Activated naive CD8-positive, alpha-beta T cell treated with anti-CD3 and anti-CD28 coated beads, Interleukin-2, amount 50 U/mL, for 16 hours (primary cell): ENCODE measurements at places on chromosomes 6 and 20.

GRCh38 chr6:159985296-159985945 lies 16.5 kb downstream of the IGF2R start:
- no peak for DNase-seq

GRCh38 chr20:44768256-44768655 lies 22.6 kb downstream of the KCNK15 start:
- no peak for DNase-seq

- DNase-seq, result no peak
These were observed 198.2 kb upstream of the SSTR4 start for GRCh38 chr20:22836877-22837276.

- DNase-seq, result no peak
These were observed 124.0 kb upstream of the SLC2A12 start for GRCh38 chr6:134176264-134176975.

DNA sequence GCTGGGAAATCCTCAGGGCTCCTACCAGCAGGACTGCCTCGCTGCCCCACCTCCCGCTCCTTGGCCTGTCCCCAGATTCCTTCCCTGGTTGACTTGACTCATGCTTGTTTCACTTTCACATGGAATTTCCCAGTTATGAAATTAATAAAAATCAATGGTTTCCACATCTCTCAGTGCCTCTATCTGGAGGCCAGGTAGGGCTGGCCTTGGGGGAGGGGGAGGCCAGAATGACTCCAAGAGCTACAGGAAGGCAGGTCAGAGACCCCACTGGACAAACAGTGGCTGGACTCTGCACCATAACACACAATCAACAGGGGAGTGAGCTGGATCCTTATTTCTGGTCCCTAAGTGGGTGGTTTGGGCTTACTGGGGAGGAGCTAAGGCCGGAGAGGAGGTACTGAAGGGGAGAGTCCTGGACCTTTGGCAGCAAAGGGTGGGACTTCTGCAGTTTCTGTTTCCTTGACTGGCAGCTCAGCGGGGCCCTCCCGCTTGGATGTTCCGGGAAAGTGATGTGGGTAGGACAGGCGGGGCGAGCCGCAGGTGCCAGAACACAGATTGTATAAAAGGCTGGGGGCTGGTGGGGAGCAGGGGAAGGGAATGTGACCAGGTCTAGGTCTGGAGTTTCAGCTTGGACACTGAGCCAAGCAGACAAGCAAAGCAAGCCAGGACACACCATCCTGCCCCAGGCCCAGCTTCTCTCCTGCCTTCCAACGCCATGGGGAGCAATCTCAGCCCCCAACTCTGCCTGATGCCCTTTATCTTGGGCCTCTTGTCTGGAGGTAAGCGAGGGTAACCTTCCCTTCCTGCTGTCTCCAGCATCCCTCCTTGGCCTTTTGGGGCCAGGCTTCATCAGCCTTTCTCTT lies at the start of gene CFB:
Gene CFB (plus strand): TSS at position 589 of the 863 bp plus-strand sequence. CDS start 127 bp downstream, at position 716.
- DNase-seq, result no peak

DNA sequence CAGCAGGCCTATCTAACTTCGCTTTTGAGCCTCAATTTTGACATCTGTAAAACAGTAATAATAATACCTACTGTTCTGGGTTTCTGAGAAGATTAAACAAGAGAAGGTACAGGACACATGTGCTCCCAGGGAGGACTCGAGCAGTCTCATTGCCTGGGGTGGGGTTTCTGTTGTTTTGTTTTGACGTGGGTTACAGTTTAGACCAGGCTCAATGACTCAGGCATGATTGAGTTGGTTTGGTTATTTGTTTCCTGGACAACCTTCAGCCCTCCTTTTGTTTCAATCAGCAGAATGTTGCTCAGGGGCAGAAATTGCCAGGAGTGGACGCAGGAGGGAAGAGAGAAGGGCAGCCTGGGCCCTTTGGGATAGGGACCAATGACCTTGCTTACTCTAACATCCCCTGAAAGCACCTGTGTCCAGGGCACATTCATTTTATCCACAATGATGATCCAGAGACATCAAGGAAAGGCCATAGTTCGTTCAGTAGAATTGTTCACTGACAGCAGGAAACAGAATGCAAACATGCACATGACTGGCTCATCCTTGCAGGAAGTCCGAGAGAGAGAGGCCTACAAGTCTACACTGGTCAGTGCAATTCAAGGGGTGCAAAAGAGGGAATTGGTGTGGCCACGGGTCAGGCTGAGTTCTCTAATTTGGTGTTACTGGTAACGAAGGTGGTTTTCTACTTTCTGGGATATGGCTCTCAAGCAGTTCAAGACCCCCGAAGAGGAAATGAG lies 74.5 kb upstream of the MRPS10 start:
- no peak for DNase-seq

- DNase-seq, result no peak
These were observed 121.7 kb upstream of the NXT1 start for GRCh38 chr20:23228912-23229311.

- no peak for DNase-seq
These were observed 164.0 kb downstream of the TBC1D7 start for GRCh38 chr6:13164291-13164690.

DNA sequence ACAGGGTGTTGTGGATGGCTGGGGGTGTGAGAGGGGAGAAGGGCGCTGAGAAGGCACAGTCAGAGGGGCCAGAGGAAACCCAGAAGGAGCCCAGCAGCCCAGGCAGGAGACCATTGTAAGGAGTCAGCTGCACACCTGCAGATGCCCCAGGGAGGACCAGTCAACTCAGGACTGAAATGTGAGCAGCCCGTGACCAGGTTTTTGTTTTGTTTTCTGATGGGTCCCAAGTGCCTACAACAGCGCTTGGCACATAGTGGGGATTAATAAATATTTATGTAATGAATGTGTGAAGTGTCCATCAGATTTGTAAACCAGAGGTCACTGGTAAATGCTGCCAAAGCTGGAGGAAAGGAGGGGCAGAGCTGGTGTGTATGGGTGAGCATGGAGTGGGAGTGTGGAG lies 30.2 kb downstream of the TRAM2 start:
- no peak for DNase-seq

GRCh38 chr6:105616521-105616920 lies 213.6 kb upstream of the PREP start:
- DNase-seq, result no peak

DNA sequence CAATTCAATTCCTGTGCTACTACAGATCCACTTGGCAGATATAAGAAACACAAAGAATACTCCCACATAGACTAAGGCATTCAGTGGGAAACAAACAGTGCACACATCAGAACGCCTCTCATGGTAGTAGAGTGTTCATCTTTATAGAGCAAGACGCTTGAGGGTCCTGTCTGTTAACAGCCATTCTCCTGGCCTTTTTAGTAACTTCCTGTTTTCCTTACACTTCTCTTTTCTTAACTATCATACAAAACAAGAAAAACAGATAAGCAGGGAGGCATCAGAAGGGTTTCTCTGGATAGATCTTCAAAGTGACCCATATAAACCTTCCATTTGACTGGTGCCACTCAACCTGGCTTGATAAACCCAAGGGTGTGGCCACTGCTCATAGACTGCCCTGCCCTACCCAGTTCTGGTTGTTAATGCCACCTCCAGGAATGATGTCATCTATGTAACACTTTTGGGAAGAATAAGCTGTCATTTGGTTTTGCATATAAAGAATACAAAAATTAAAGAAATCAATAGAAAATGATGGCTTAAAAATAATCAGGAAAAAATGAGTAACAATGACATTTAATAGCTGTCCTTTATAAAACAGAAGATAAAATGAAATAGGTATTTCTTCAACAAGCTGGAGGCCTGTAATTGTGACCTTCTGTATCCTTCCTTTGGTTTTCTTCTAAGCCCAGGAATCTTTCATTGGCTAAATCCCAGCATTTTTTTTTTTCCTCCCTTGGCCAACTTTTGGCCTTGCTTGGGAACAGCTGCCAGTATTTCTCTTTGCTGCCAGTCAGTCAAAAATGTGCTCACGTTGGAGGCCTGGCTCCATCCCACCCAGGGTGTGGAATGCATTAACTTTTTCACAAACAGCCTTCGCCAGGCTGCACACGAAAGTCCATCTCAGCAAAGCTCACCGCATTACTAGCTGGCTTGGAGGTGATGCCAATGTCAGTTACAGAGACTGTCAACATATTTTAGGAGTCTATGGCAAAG lies 103.5 kb downstream of the GJA10 start:
- DNase-seq, result no peak

- DNase-seq, result no peak
These were observed 56.4 kb upstream of the VSTM2L start for GRCh38 chr20:37846573-37846972.

DNA sequence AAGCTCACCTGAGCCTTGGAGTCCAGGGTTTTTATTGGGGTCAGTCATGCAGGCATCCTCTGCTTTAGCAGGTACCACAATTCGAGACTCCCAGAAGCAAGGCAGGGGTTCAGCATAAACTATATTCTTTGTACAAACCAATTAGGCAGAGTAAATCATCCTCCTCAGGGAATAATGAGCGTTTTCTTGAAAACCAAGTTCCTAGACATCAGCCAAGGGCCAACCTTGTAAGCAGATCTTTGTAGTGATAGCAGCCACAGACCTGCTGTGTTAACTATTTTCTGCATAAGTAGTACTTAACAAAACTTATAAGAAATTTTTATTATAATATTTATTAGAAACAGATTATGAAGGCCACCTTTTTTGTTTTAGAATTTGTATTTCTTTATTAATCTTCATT lies 74.7 kb downstream of the STXBP5 start:
- no peak for DNase-seq

- DNase-seq, result no peak
These were observed 327.8 kb upstream of the ADGRB3 start for GRCh38 chr6:68307301-68307700.

DNA sequence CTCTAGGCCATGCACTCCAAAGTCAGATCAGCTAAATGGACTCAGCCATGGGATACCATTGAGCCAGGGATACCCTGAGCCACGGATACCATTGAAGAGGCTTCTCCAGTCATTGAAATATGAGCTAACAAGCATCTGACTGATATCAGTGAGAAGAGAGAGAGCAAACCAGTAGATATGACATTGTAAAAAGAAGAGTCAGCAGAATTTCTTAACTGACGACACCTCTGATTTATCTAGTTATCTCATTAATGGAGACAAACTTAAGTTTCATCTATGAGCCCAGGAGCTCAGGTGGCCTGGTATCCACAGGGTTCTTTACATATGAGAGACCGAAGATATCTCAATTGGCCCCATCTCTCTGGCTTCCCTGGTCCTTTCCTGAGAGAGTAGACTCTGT lies 140.6 kb downstream of the TBC1D7 start:
- no peak for DNase-seq

GRCh38 chr6:89297695-89298351 lies 17.3 kb downstream of the GABRR2 start:
- DNase-seq, result peak; percentile 16

DNA sequence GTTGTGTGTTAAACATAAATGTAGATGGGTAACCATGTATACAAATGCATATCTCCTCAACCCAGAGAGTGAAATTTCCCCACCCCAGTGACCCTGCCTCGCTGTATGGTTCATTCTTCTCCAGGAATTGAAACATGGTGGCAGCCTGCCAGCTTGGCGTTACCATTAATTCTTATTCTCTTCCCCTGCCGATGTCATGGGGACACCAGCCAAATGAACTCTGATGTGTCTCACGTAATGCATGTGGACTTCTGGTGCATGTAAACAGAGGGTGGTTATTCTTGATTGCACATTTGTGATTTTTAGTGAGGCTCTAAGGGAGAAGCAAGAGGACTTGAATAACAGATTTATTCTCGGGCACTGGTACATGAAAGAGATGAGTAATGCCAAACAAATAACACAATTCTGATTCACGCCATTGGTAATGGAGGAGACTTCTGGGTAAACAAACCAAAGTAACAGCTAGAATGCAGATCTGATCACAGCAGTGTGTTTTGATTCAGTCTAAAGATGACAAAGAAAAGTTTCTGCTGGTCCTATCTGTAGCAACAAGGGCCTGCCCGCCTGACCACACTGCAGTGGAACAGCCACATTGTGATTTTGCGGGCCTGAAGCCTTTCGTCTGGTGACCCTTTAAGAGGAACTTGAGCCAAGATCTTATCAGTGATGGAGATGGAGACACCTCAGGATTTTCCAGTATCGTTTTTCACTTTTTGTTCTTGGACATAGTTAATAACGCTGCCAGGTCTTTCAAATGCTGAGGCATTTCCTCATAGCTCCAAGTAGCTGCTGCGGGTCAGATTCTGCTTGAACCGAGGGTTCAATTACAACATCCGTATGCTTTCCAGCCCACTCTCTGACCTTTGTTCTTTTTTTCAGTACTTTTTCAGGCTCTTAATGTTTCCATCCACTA lies 171.8 kb upstream of the AKAP12 start:
- DNase-seq, result no peak

GRCh38 chr6:85864453-85865401 lies 222.0 kb upstream of the SYNCRIP start:
- DNase-seq, result no peak

DNA sequence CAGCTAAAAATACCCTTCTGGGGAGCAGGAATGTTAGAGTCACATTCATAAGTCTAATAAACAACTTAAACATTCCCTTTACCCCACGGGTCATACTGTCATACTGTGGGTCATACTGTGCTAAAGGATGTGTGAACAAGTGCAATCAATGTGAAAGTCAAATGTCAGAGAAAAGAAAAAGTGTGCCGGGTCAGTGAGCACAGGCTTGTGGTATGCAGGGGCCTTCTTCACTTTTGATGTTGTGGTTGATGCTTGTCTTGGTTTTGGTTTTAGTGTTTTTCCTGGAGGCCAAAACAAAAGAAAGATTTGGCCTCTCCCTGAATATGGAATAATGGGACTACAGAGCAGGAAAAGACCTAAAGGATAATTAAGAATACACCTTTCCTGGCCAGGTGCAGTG lies 267.9 kb upstream of the PLN start:
- DNase-seq, result no peak

GRCh38 chr20:61988665-61989064 lies 77.0 kb downstream of the TAF4 start:
- no peak for DNase-seq

GRCh38 chr6:47181681-47182080 lies 128.0 kb downstream of the TNFRSF21 start:
- DNase-seq, result no peak

- no peak for DNase-seq
These were observed 101.8 kb upstream of the AKIRIN2 start for GRCh38 chr6:87803791-87804190.
